Activated CD4-positive, alpha-beta T cell treated with anti-CD3 and anti-CD28 coated beads, Interleukin-2, amount 50 U/mL, for 48 hours (primary cell): ENCODE measurements at places on chromosomes 11 and 22.

GRCh38 chr11:17457396-17458173 is 19.1 kb downstream of the ABCC8 start:
- DNase-seq: no peak

GRCh38 chr11:83249972-83250593 is 36.1 kb downstream of the CCDC90B start:
- DNase-seq: no peak

GRCh38 chr22:33038131-33038772 is 19.9 kb downstream of the SYN3 start:
- DNase-seq: no peak

GRCh38 chr11:118878163-118878563 is 5.5 kb upstream of the CXCR5 start:
- no peak for DNase-seq

DNA sequence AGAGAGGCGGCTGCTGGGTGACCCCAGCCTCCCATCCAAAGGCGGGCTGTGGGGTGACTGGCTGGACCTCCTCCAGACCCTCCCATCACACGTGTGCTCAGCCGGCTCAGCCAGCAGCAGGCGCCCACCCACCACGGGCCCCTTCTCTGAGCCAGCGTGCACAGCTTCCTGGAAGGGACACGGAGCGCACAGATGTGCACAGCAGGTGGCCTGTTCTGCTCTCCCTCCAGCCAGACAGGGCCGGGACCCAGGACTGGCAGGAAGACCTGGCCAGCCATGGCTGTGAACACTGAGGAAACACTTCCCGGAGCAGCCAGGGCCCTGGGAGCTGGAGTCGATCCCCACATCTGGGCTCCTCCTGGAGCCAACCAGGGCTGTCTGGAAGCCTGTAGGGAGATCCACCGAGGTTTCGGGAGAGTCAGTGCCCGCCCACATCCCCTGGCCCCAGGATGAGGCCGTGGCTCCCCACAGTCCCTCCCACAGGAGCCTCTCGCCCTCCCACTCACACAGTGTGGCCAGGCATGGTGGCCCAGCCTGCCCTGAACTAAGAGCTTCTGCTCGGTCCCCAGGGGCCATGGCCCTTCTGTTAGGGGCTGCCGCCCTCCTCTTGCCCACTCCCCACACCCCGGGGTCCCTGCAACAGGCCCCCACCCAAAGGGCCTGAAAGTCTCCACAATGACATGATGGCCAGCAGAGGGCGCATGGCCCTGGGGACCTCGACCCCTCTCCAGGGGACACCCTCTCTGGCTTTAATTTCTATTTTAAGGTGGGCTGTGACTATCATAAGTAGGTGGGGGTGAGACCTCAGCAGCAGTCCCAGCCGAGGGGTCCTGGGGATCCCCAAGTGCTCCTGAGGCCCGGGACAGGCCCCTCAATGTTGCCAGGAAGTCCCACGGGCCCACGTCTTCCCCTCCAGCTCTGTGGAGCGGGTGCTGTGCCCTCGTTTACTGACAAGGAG is 90.6 kb upstream of the FGF3 start:
- no peak for DNase-seq

GRCh38 chr22:22213231-22213630 is 31.4 kb upstream of the VPREB1 start:
- DNase-seq: no peak

DNA sequence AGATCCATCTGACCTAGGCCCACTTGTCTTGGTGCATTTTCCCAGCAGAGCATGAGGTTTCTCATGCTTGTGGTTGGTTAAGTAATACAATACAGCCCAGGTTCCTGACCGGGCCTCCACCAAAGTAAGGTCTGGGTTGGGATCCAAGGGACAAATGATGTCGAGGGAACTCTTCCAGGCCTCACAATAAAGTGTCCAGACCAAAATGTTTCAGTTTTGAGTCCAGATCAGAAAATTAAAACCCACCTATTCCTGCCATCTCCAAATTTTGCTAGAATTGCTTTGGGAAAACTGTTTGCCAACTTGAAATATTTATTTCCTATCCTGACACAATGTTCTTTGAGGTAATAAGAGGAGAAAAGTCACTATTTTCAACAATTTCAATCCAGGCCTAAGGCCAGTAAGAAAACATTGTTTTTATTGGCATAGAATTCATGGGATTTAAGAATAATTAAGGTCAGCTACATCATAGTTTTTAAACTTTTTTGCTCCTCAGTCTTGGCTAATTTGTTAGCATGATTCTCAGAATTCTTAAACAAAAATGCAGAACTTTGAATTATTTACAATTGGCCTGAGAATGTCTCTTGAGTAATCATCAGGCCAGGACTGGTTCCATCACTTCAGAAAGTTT is 51.4 kb downstream of the ME3 start:
- no peak for DNase-seq

GRCh38 chr11:1271002-1271401 is 38.4 kb downstream of the TOLLIP start:
- no peak for DNase-seq

- peak; percentile 56 for DNase-seq
Observed at GRCh38 chr22:50306753-50307749, at the start of gene PLXNB2. TSS of gene PLXNB2 (minus strand) at chr22:50307646. CDS start at chr22:50290584, 17,062 bp downstream.

DNA sequence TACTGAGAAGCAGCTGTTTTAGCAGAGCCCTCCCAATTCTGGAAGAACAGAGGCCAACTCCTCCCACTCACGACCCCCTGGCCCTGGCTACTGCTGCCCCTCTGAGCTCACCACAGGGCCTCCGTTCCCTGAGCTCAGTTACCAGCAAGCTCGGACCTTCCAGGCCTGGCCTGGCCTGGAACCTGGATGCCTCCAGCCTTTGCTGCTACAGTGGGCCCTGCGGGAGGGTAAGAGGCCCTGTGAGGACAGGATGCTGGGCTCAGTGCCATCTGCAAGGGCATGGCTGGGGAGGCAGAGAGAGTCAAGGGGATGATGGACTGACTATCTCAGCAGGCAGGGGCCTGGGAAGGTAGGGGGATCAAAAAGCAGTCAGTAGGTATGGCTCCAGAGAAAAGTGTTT is 209.9 kb upstream of the NCAM1 start:
- DNase-seq: no peak

GRCh38 chr11:113262594-113262993 is 51.8 kb upstream of the TTC12 start:
- DNase-seq: no peak

DNA sequence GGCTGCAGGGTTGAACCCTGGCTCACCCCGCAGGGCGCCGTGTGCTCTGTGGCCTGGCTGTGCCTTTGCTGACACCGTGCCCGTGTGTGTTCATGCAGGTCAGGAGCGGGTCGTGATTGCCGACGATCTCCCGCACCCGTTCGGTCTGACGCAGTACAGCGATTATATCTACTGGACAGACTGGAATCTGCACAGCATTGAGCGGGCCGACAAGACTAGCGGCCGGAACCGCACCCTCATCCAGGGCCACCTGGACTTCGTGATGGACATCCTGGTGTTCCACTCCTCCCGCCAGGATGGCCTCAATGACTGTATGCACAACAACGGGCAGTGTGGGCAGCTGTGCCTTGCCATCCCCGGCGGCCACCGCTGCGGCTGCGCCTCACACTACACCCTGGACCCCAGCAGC is 47.0 kb upstream of the PPP6R3 start:
- DNase-seq: no peak

DNA sequence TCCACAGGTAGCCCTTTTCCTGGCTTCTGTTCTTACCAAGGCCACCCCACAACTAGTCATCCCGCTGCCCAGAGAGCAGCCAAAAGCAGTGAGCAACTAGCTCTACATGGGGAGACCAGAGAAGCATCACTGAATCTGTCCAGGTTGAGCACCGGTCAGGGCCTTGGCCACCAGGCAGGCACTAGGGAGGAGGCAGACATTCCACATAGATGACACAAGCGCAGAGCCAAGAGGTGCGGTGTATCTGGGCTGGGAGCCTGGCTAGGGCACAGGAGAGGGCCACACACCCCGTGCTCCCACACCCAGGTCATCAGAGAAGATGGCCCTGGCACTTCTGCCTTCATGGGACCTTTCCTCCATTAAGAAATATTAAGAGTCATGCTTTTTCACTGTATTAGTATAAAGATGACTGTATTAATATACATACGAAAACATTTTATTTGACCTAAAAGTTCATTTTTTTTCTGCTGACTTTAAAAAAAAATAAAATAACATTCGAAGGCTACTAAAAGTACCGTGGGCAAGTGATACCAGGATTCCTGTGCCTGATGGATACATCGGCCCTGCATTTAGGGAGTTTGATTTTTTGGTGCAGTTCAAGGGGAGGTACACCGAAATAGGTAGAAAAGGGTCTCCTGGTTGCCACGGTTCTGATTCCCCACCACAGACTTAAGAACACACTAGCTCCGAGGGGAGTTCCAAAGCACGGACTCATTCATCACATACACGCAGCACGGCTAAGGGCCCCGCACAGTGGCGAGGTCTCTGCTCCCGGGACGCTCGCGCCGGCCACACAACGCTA is 1.2 kb downstream of the DGCR2 start:
- no peak for DNase-seq

- DNase-seq: no peak
Observed at GRCh38 chr11:109527496-109527895, 105.5 kb downstream of the C11orf87 start.

DNA sequence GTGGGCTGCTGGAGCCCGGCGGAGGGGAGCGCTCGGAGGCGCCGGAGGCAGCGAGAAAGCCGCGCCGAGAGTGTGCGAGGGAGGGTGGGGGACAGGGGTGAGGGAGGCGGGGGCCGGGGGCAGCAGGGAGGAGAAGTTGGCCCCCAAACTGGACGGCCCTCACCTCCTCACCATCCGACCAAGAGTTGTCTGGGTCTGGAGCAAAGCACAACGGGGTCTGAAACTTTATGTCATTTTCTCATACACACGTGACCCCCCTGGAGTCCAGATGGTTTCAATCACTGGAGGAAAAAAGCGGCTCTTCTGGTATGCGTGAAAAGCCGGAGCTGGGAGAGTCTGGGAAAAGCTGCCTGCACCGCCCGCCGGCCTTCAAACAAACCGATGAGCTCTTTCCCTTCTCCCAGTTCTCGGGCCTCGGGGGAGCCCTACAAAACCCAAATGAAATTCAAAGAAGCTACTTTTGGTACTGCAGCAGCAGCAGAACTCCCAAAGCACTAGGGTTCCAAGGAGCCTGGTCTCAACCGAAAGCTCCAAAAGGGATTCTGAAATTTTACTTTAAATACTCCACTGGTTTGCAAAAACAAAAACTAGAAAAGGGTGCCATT is 39.7 kb upstream of the AKIP1 start:
- DNase-seq: no peak

GRCh38 chr11:75536786-75537641 is 11.3 kb upstream of the GDPD5 start:
- peak; percentile 61 for DNase-seq
